Activated CD8-positive, alpha-beta memory T cell treated with anti-CD3 and anti-CD28 coated beads for 36 hours (primary cell): ENCODE measurements at places on chromosomes 6 and 20. TPM values are rescaled to one million over a fixed set of nuclear protein-coding genes. Genes with fewer than 3 reads are reported as not detected.

CDH26 gene
- 1.1 TPM for total RNA-seq

RFX6 gene
- not detected for total RNA-seq

FKBP1C gene
- total RNA-seq: 1.7 TPM

BICRAL gene
- total RNA-seq: 12.6 TPM

SUN5 gene
- not detected for total RNA-seq

TGM3 gene
- total RNA-seq: not detected

PLCB1 gene
- total RNA-seq: 12.8 TPM

LAMA5 gene
- 0.30 TPM for total RNA-seq

FRK gene
- 0.04 TPM for total RNA-seq

SIM1 gene
- total RNA-seq: not detected

PGBD1 gene
- 4.1 TPM for total RNA-seq

GPX5 gene
- not detected for total RNA-seq

CRISP3 gene
- not detected for total RNA-seq

BEND6 gene
- total RNA-seq: not detected

COX4I2 gene
- not detected for total RNA-seq

SNAP25 gene
- 0.17 TPM for total RNA-seq

DNAH8 gene
- total RNA-seq: 0.04 TPM

MEP1A gene
- not detected for total RNA-seq

DEFB119 gene
- not detected for total RNA-seq

HSPA12B gene
- not detected for total RNA-seq

RAD21L1 gene
- total RNA-seq: not detected

ADAM33 gene
- not detected for total RNA-seq

SLC25A27 gene
- 1.1 TPM for total RNA-seq

LY6G6F gene
- total RNA-seq: not detected

TRAPPC3L gene
- total RNA-seq: not detected

IRAK1BP1 gene
- total RNA-seq: 2.6 TPM

CCM2L gene
- total RNA-seq: not detected

PDYN gene
- total RNA-seq: not detected

COL11A2 gene
- 1.1 TPM for total RNA-seq

MEI4 gene
- total RNA-seq: not detected

FAM162B gene
- not detected for total RNA-seq

PNRC1 gene
- 58.1 TPM for total RNA-seq

NKX2-4 gene
- total RNA-seq: not detected

TLDC2 gene
- not detected for total RNA-seq

KIF25 gene
- total RNA-seq: not detected

EPHA7 gene
- not detected for total RNA-seq

BACH2 gene
- 55.6 TPM for total RNA-seq

GPLD1 gene
- 0.48 TPM for total RNA-seq

POM121L2 gene
- not detected for total RNA-seq

OXT gene
- total RNA-seq: not detected

SLC35D3 gene
- total RNA-seq: not detected

ISM1 gene
- 1.9 TPM for total RNA-seq

EIF6 gene
- total RNA-seq: 192 TPM

WFDC10B gene
- not detected for total RNA-seq

RSPO3 gene
- total RNA-seq: not detected

MLN gene
- not detected for total RNA-seq

RNASET2 gene
- total RNA-seq: 21.9 TPM

SNAI1 gene
- 0.40 TPM for total RNA-seq

HLA-B gene
- 2,691 TPM for total RNA-seq

PDE10A gene
- not detected for total RNA-seq

PPP1R14C gene
- 1.1 TPM for total RNA-seq
